ENCODE measurements at places on chromosomes 1 and 21.

GRCh38 chr1:160830321-160831153 lies 32.1 kb downstream of the CD244 start:
- DNase-seq: no peak

GRCh38 chr1:58905628-58906221 lies 121.9 kb upstream of the JUN start:
- DNase-seq: no peak

DNA sequence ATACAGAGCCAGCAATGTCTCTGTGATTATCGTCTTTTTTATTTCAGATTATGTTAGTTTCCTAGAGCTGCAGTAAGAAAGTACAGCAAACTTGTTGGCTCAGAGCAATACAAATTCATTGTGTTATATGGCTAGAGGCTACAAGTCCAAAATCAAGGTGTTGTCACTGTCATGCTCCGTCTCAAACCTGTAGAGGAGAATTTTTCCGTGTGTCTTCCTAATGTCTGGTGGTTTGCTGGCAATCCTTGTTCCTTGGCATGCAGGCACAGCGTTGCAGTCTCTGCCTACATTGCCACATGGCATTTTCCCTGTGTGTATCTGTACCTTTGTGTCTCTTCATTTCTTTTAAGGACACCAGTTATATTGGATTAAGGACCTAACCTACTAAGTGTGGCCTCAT lies 244.4 kb downstream of the LRRIQ3 start:
- DNase-seq: no peak

DNA sequence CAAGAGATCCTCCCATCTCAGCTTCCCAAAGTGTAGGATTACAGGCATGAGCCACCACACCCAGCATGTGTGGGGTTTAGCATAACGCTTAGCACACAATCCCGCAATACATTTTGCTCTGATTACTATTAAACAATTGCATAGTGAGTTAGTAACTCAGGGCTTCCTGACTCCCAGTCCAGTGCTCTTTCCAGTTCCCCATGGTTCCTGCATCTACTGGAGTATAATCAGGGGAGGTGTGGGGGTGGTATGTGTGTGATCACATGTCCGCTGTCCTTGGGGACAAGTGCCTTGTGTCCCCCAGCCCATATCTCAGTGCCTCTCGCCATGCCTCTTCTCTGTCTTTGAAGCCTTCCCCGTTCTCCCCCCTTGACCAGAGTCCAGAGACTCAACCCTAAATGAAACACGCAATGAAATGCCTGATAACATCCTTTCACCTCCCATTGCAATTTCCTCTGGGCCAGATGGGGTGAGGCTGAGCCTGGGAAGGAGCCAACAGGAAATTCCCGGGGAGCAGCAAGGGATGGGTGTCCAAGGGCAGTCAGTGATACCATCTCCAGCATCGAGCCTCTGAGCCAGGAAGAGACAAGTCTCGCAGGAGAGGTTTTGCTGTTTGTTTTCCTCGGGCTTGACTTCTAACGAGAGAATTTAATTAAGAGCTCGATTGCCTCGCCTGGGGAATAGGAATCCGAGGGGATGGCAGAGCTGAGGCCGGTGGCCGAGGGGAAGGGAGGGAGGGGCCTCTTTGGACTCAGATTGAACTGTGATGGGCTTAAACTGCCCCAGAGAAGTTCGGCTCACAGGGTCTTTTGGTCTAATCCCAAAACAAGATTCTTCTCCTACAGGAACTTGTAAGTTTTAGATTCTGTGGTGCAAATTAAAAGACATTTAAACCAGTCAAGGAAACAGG lies 7.7 kb upstream of the HTR1D start:
- DNase-seq: no peak

GRCh38 chr1:57424231-57425027 lies 569 bp upstream of the DAB1 start:
- DNase-seq: no peak

- no peak for DNase-seq
Measured at GRCh38 chr1:21693732-21694131, 24.6 kb upstream of the RAP1GAP start.

- DNase-seq: no peak
Measured at GRCh38 chr1:220123889-220124288, 30.0 kb downstream of the IARS2 start.

DNA sequence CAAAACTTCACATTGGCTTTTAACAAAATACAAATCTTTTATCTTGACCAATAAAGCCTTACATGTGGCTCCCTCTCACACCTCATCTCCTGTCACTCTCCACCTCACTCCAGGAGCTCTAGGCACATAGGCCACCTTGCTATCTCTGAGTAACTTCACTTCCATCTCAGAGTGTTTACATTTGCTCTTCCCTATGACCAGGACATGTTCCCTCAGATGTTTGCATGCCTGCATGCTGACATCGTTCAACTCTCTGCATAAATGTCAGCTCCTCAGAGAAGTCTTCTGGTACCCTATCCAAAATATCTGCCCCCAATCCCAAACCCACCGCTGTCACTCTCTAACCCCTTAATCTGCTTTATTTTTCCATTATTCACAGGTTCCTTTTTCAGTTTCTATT lies 110.9 kb downstream of the TOMM20 start:
- DNase-seq: no peak

GRCh38 chr1:157274698-157275534 lies 136.7 kb upstream of the ETV3 start:
- DNase-seq: no peak

DNA sequence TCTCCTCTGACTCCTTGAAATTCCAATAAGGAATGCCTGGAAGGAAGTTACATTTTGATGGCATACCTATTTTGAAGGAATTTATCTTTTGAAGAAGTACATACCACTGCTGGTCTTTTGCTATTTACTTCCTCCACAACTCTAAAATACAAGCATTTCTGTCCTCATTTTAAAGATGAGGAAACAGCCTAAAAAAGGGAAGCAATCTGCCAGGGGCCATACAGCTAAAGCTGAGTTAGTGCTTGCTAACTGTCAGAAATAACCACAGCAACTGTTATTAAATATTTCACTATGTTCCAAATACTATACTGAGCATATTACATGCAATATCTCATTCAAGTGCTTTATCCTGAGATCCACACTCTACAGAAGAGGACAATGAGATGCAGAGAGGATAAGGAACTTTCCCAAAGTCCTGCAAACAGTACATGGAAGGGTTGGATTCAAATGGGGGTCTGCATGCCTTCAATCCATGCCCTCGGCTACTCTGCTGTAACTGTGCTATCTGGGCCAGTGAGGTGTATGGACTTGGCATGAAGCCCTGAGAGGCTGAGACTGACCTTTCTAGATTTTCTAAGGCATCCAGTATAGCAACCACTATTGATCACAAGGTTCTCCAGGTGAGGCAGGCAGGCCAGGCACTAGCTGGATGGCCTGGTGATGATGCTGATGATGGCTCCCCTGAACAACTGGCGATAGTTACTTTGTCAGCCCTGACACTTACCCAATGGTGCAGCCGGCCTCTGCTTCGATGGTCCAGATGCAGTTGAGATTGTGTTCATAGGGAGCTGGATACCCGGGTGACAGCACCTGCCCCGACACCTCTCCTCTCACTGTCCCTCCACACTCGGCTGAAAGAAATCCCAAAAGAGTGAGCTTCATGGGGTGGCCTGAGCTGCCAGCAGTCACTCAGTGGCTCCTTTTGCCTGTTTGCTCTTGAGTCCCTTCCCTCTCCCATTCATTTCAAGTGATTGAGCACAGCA lies 171.4 kb upstream of the HMGB4 start:
- DNase-seq: no peak

GRCh38 chr1:112904071-112904830 lies 51.7 kb downstream of the SLC16A1 start:
- no peak for DNase-seq

DNA sequence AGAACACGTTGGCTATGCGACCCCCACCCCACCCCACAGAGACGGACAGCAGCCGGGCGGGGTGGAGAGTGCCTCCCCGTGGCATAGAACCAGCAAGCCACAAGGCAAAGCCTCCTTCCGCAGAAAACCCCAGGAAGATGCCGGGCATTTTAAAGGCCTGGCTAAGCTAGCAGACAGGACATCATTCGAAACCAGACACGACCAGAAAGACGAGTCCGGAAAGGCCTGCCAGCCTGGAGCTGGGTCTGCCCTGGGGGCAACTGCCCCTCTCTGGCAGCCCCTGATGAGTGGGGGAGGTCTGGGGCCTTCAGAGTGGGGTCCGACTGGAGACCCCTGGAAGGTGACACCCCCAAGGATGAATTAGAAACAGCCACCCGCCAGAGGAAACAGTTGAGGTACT lies 8.5 kb downstream of the FTCD start:
- DNase-seq: no peak

GRCh38 chr1:170604065-170604464 lies 59.9 kb upstream of the PRRX1 start:
- DNase-seq: no peak

DNA sequence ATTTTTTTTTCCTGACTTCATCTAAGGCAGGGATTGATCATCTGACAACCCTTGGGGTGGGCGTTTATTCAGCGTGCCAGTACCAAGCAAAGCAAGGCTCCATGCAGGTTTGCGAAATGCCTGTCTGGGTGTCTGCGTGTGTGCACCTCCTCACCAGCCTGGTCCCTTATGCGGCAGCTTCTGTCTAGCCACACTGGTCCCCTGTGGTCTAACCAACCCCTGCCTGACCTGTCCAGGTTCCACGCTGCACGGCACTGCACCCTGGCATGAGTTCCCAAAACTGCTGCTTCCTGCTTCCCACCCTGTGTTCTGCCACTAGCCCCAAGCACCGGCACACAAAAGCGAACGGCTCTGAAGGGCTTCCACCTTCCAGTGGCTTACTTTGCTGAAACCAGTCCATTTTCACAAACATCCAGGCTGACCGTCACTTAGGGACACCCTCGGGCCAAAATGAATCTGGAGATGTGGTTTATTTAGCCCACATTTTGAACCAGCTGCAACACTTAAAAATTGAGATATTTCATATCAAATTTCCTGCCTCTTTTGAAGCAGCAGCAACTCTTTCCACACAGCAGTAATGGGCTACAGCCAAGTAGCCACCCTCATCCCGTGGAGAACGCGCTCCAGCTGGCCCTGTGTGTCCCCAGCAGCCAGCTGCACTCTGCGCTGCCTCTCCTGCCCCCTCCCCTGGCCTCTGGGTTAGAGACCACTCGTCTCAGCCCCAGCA lies 55.7 kb downstream of the HLCS start:
- DNase-seq: no peak
